Stimulated activated CD8-positive, alpha-beta memory T cell treated with anti-CD3 and anti-CD28 coated beads, Interleukin-7, amount 100 ng/mL, for 4 hours (primary cell): ENCODE measurements at places on chromosomes 5 and 9.
A peak's percentile ranks its signal among the peaks of the same experiment; 100 is the strongest.

- no peak for DNase-seq
Measured at GRCh38 chr9:17688834-17689233, 110.0 kb downstream of the SH3GL2 start.

DNA sequence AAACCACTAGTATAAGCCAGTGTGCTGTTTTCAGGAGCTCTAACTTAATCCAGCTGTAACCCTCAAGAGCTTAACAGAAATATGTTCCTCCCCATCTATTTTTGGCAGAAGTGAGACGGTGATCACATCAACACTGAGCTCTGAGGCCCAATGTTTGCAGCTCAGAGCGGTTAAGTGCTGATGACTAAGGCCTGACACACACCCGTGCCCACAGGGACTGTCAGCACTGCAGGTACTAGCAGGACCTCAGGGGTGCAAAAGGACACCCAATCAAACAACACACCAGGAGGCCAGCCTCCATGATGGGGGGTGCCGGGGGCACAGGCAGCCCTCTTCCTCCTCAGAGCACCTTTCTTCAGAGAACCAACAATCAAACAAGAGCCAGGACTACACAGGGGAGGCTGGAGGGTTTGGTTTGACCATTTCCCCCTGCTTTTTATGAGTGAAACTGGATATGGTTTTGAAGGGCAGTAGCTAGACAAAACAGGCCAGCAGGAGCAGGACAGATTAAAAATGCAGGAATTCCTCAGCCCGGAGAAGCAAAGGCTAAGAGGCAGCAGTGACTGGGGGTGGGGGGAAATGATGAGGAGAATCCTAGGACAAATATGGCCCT lies 61.3 kb downstream of the RAPGEF1 start:
- peak; percentile 78 for DNase-seq

GRCh38 chr9:38359297-38359653 lies 33.2 kb upstream of the ALDH1B1 start:
- no peak for DNase-seq

DNA sequence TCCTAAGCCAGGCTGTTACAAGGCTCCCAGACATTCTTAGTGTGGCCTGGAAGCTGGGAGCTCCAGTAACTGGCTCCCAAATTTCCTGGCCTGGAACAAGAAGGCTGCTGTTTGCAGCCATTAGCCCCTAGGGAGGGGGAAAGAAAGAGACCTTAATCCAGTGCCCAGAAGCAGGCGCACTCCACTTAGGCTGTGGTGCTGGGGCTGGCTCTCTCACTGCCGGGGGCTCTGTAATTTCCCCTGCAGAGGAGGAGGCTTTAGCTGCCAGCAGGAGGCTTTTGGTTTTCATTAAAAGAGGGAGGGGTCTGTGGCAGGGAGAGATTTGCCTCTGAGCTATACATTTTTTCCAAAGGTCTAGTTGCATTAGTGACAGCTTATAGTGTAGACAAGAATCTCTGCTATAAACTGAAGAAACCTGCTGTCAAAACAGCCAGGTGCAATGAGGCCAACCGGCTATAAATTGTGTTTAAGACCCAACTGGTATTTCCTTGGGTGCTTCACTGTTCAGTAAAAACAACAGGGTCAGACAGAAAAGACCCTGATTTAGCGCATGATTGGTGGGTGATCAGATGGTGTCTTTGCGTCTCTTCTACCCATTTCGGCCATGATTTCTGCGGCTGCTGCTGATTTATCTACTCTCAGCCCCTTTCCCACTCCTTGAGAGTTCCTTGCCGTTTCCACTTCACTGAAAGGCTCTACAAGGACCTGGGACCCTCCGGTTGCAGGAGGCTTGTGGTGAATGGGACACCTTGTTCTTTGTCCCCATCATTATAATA lies 254.6 kb downstream of the AOPEP start:
- no peak for DNase-seq

DNA sequence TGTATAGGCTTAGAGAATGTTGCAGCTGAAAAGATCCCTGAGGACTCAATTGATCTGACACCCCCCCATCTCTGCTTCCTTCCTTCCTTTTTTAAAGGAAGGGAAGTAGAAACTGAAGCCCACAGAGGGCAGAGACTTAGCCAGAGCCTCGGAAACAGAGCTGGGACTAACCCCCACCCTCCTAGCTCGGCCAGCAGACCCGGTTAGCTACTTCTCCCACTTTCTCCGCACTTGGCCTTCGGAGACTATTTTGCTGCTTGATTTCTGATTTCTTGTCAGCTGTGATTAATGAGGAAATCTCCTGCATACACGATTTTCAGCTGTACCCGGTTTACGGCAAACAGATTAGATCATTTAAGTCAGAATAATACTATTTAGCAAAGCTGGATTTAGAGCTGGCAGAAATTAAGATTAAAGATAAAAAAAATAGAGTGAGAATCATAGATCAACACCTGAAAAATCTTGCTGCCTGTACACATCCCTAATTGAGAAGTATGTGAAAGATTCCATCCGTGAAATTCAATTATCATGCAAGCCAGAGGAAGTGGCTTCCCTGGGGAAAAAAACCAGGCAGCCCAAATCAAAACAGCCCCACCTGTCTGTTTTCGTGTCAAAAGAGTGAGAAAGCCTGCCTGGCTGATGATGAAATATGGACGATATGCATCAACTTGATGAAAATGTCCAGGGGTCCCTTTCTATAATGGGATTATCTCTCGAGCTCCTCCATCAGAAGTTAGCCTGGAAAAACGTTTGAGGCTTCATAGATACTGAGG lies 159.5 kb upstream of the SHB start:
- DNase-seq, result no peak

GRCh38 chr5:109921735-109922380 lies 232.1 kb downstream of the MAN2A1 start:
- no peak for DNase-seq

GRCh38 chr5:10912435-10912834 lies 151.4 kb upstream of the DAP start:
- no peak for DNase-seq

DNA sequence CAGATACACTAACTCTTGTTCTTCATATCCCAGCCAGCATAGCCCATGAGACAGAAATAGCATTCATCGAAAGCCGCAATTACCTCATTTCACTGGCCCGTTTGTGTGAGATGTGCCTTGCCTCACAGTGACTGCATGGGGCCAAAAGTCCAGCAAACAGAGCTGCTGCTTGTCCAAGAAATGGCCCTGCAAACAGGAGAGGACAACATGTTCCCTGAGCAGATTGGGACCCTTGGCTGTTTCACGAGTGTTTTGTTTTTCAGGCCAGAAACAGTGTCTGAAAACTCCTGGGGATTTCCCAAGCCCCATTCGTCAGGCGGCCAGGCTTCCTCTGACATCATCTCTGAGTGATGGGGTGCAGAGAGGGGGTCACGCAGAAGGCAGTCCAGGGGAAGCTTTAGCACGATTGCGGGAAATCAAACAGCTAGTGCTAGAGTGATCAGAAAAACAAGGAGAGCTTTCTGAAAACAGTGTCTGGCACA lies 503.6 kb upstream of the PAPPA start:
- no peak for DNase-seq

DNA sequence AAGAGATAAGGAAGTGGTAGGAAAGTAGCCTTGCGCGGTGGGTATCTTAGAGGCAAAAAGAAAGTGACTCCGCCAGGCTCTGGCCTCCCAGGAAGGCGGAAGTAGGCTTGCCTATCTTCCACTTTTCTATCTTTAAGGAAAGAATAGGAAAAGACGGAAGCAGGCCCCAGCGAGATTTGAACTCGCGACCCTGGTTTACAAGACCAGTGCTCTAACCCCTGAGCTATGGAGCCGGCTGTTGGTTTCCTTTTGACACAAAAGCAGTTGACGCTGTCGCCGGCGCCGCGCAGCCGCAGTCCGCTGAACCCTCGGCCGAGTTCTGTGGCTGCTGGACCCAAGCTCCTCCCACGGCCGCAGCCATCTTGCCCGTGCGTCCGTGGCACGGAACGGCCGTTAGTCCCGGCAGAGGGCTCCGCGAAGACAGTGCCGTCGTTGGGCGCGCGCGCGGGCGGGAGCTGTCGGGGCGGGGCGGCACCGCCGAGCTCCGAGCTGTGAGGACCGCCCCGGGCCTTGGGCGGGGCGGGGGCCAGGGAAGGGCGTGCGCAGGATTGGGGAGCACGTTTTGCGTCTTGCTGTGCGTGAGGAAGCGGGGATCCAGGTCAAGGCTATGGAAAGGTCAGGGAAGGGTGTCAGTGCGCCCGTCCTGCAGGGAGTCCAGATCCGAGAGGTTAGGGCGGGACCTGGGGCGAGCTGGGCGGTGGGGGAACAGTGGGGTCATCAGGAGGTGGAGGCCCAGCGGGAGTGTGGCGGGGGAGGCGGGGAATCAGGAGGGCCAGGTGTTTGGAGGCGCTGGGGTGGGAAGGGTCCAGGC lies 13.3 kb downstream of the TRIM7 start:
- peak; percentile 91 for DNase-seq

- no peak for DNase-seq
Measured at GRCh38 chr5:93409691-93410090, 171.3 kb downstream of the NR2F1-AS1 start.

- DNase-seq, result no peak
Measured at GRCh38 chr5:125152461-125153189, 406.2 kb upstream of the ZNF608 start.

GRCh38 chr9:137025517-137025966 lies 2.5 kb downstream of the ABCA2 start:
- DNase-seq, result no peak

GRCh38 chr5:178212241-178213002 lies 8.1 kb downstream of the HNRNPAB start:
- no peak for DNase-seq

GRCh38 chr5:122442938-122443337 lies 130.9 kb downstream of the SNCAIP start:
- DNase-seq, result no peak

- no peak for DNase-seq
Measured at GRCh38 chr5:2382776-2383697, 368.4 kb downstream of the IRX2 start.

GRCh38 chr5:154513669-154514084 lies 35.6 kb upstream of the HAND1 start:
- DNase-seq, result no peak

- DNase-seq, result no peak
Measured at GRCh38 chr5:104456122-104456521, 893.5 kb upstream of the NUDT12 start.

DNA sequence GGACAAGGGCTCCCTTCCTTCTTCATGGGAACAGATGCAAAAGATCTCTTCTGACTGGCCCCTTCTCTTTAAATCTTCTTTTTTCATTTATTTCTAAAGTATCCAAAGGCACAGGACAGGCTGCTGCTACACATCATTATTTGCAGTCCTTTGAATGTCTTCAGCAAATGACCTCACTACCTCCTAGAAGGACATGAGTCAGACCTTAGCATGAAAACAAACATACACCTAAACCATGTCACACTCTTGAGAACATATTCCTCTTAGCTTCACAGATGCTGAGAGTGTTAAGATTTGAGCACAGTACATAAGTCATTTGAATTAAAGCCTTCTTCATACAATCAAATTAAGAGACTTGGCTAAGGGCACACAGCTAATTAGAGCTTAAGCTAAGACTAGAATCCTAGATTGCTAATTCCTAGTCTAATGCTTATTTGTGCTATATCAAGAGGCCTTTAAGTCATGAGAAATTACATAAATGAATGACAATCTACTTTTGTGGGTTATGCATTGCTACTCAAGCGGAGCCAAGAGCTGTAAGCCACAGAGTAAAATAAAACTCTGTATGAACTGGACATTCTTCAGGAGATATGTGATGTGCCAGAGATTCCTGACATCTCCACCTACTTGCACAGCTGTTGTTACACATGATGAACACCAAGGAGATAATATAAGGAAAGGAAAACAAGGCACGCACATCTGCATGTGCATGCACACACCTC lies 109.1 kb upstream of the PTGER4 start:
- DNase-seq, result no peak

DNA sequence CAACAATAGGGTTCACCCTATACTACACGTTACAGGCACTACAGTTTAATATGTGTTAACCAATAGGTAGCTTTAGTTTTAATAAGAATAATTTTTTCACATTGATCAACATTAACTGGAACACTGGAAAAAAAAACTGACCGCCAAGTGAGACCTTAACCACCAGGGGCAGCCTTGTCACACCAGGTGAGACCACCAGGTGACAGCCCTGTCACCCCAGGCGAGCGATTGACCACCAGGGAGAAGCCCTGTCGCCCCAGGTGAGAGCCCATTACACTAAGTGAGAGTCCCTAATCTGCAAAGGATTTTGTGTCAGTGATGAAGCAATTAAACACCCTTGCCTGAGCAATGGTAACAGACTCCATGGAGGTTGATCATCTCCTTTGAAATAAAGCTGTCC lies 75.4 kb upstream of the SYK start:
- DNase-seq, result no peak

GRCh38 chr5:69078921-69079540 lies 14.8 kb upstream of the SLC30A5 start:
- no peak for DNase-seq

- DNase-seq, result no peak
Measured at GRCh38 chr5:172423379-172424110, 30.8 kb downstream of the SH3PXD2B start.

DNA sequence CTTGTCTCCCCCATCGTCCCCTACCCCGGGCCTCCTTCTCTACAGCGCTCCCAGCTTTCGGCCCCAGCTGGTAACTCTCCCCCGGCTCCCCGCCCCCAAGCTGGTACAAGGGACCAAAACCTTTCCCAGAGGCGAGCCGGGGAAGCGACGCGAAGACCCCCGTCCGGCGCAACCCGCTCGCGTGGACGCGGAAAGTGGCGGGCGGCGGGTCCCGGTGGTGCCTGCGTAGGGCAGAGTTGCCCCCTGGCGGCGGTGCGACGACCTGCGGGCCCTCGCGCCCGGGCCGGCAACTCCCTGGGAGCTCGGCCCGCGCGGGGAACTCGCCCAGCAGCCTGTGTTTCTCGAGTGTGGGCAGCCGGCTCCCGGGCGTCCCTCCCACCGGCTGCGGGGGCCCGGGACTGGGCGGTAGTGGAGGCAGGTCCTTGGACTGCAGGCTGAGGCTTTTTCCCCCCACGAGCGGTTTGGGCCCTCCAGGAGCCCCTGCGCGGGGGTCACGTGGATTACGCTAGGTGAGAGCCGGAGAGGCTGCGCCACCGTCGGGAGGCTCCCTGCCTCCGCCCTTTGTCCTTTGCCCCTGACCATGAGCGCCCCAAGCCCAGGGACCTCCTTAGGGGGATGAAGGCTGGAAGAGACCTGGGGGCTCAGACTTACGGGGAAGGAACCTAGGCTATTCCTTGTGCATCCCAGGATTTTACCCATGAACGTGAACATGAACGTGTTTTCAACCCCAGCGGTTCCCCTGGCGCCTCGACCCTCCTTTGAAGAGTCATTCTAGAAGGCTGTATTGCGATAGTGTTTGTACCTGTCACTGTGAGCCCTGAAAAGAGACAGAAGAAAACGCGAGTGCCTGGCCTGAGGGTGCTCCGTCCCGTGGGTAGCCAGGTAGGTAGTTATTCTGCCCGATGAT lies 2.9 kb upstream of the FOXD1 start:
- peak; percentile 47 for DNase-seq
